ENCODE measurements at places on chromosomes 4 and X. TPM values are rescaled to one million over a fixed set of nuclear protein-coding genes. Genes with fewer than 3 reads are reported as not detected.

FRMPD4 gene
- not detected for total RNA-seq

MAGEA1 gene
- not detected for total RNA-seq

INTU gene
- total RNA-seq: 11.2 TPM

ZNF827 gene
- total RNA-seq: 18.4 TPM

DNA sequence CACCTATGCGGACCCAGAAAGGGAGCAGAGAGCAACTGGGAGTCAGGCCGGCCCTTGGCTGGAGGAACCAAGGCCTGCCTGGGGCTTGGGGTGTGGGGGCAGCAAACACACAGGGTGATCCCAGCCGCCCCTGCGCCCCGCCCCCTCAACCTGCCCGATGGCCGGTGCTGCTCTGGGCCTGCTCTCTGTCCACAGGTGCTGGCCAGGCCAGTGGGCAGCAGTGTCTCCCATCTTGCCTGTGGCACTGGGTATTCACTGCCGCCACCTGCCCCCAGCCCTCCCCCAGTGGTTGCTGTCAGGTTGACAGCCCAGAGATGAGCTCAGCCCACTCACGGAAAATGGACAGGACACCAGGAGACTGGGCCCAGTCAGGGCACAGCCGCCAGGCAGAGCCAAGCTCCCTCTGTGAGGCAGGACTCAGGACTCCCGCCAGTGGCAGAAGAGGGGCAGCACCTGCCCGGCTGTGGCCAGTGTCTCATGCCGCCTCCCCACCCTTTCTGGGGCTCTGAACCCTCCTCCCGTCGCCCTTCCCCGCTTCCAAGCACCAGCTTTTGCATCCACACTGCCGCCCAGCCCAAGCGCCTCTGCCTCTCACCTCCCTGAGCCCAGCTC, 4.7 kb downstream of the NKX1-1 start:
- H3K4me3 ChIP-seq: no peak overlapping the region
- peaks cover 63% of the 10 kb centered on the region for H3K27me3 ChIP-seq
- no peak overlapping the region for H3K27ac ChIP-seq
- no peak for DNase-seq

DNA sequence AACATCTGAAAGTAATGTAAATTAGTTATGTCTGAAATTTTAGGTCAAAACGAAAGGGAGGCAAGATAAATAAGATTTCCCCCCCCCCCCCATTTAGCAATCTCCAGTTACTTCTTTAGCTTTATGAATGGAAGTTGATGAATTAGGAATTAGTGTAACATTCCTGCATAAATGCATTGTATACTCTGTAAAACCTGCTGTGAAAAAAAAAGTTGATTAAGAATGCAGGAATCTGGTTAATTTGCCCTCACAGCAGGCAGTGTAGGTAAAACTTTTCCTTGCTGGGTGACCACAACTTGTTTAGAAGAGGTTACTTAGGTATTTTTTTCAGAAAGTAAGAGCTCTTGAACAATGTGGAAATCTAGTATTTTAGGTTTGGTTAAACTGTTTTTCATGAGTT, 15.3 kb downstream of the LARP7 start:
- H3K27ac ChIP-seq: no peak overlapping the region
- DNase-seq: no peak
- H3K4me3 ChIP-seq: no peak overlapping the region

DNA sequence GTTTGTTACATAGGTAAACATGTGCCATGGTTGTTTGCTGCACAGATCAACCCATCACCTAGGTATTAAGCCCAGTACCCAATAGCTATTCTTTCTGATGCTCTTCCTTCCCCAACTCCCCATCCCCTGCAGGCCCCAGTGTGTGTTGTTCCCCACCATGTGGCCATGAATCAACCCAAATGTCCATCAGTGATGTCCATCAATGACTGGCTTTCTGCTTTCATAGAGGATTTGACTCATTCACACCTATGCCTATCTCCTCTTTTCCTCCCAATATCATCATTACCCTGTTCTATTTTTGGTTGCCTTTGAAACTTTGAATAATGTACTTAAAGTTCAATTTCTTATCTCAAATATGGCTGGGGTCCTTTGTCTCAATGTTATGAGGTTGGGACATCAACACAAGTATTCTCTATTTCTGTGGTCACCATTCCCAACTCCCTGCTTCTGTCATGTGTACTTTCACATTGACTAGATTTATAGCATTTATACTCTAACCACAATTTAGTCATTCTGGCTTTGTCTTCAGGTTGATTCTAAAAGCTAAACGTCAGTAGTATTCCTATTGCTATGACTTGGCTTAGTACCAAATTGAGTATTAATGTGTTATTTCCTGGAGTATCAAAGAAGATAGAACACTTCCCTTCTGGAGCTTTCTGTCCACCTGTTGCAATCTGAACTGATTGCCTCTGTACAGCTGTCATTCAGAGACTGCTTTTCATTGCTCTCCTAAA, 107.2 kb downstream of the TAB3 start:
- no peak overlapping the region for H3K4me3 ChIP-seq
- H3K4me1 ChIP-seq: no peaks in the 10 kb centered on the region
- H3K36me3 ChIP-seq: no peaks in the 10 kb centered on the region
- H3K27ac ChIP-seq: no peak overlapping the region
- DNase-seq: no peak

GRCh38 chrX:24657671-24658386, 10.7 kb upstream of the PCYT1B start:
- H3K27ac ChIP-seq: no peak overlapping the region
- no peaks in the 10 kb centered on the region for H3K27me3 ChIP-seq

- peak within 1 kb of the TSS; percentile 45 for H3K27ac ChIP-seq
- no peaks in the 10 kb centered on the region for H3K36me3 ChIP-seq
- H3K27me3 ChIP-seq: peaks cover 23% of the 10 kb centered on the region
- H3K4me3 ChIP-seq: peak within 1 kb of the TSS; percentile 60
- DNase-seq: peak; percentile 77
Measured at GRCh38 chr4:109302361-109303139, at the start of gene COL25A1. Gene COL25A1, minus strand, starts transcription at chr4:109302658.

- H3K4me3 ChIP-seq: no peak overlapping the region
- H3K4me1 ChIP-seq: peaks cover 40% of the 10 kb centered on the region
- H3K36me3 ChIP-seq: no peaks in the 10 kb centered on the region
- DNase-seq: no peak
Measured at GRCh38 chr4:159682996-159683395, 580.1 kb downstream of the RAPGEF2 start.

DNA sequence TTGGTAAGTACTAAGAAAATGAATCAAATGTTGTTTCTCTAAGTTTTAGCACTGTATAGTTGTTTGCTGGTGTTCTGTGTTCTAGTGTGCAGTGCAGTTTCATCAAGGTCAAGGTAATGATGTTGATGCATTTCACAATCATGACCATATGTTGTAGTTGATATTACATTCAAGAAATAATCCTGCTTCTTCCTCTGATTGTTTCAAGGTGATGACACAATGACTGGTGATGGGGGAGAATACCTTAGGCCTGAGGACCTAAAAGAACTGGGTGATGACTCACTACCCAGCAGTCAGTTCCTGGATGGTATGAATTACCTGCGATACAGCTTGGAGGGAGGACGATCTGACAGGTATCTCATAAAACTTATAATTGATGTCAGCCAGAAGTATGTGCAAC, 261.6 kb downstream of the ANK2 start:
- peaks cover 4% of the 10 kb centered on the region for H3K4me1 ChIP-seq
- H3K36me3 ChIP-seq: no peaks in the 10 kb centered on the region
- H3K27me3 ChIP-seq: no peaks in the 10 kb centered on the region
- H3K27ac ChIP-seq: no peak overlapping the region
- H3K4me3 ChIP-seq: no peak overlapping the region

DNA sequence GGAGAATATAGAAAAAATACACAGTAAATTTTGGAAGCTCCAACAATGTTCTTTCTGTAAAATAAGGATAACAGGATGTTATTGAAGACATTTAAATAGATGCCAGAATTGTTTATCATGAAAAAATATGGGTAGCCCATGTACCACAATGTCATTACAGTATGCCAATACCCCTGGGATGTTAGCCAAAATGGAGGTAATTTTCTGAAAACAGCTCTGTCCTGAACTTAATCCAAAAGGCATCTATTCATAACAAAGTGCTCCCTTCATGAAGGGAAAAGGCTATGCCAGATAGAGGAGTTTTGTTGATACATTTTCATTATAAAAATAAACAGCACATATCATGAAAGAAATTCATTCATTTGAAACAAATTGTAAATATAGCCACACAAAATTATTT, 1902.6 kb upstream of the AGA start:
- DNase-seq: no peak
- H3K4me1 ChIP-seq: no peaks in the 10 kb centered on the region

DNA sequence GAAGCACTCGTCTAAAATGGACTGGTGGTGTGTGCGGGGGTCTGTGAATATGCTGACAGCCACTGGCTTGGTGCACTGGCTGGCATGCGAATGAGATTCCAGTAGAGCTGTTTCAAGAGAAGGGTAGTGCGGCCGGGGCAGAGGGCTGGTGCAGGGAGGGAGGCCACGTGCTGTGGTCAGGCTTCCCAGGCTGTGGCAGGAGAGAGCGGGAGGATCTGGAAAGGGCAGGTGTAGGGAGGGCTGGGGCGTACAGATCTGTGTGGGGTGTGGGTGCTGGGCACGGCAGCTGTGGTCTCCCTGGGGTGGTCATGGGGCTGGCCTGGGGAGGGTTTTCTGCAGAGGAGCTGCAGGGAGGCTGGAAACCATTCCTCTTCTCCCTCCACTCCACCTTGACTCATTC, 30.2 kb downstream of the SORCS2 start:
- no peak overlapping the region for H3K27ac ChIP-seq
- no peaks in the 10 kb centered on the region for H3K4me1 ChIP-seq
- DNase-seq: no peak
- H3K36me3 ChIP-seq: no peaks in the 10 kb centered on the region

DNA sequence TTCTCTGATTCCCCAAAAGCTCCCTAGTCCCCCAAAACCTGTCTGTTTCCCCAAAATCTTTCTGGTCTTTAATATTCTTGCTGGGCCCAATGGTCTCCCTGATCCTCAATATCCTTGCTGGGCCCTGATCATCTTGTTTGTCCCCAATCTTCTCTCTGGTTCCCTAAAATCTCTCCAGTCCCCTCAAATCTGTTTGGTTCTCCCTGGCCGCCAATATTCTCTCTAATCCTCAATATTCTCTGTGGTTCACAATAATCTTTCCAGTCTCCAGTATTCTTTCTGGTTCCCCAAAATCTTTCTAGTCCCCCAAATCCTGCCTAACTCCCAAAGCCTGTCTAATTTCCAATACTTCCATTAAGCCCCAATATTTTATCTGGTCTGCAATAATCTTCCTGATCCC, 18.5 kb downstream of the P2RY8 start:
- H3K36me3 ChIP-seq: no peaks in the 10 kb centered on the region
- DNase-seq: no peak
- no peaks in the 10 kb centered on the region for H3K4me1 ChIP-seq

DNA sequence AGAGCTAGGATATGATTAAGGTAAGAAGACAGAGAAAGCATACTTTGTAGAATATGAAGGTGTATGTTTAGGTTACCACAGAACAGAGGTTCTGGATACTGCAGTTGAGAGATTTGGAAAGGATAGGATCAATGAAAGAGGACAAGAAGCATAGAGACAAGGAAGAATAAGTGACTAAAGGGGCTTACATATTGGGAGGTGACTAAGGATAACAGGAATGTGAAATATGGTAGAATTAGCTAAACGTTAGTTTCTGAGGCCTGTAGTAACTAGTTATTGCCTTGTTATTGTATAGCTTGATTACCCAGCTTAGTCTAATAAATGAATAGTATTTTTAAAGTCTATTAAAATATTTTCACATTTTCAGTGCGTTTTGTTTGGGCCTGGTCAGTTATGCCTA, 38.2 kb downstream of the CENPI start:
- no peak overlapping the region for H3K4me3 ChIP-seq
- peaks cover 24% of the 10 kb centered on the region for H3K36me3 ChIP-seq
- H3K27me3 ChIP-seq: no peaks in the 10 kb centered on the region
- H3K4me1 ChIP-seq: peaks cover 12% of the 10 kb centered on the region

DNA sequence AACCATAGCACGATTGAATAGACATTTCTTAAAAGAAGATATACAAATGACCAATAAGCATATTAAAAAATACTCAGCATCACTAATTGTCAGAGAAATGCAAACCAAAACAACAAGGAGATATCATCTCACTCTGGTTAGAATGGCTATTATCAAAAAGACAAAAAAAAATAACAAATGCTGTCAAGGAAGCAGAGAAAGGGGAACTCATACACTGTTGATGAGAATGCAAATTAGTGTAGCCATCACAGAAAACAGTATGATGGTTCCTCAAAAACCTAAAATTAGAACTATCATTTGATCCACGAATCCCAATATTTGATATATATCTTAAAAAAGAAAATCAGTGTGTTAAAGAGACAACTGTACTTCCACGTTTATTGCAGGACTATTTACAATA, 71.7 kb upstream of the BANK1 start:
- no peak overlapping the region for H3K27ac ChIP-seq
- H3K36me3 ChIP-seq: no peaks in the 10 kb centered on the region

- H3K4me3 ChIP-seq: no peak overlapping the region
- no peaks in the 10 kb centered on the region for H3K27me3 ChIP-seq
- no peak for DNase-seq
- no peak overlapping the region for H3K27ac ChIP-seq
- H3K36me3 ChIP-seq: no peaks in the 10 kb centered on the region
Measured at GRCh38 chr4:15881820-15882219, 56.7 kb downstream of the FGFBP1 start.

DNA sequence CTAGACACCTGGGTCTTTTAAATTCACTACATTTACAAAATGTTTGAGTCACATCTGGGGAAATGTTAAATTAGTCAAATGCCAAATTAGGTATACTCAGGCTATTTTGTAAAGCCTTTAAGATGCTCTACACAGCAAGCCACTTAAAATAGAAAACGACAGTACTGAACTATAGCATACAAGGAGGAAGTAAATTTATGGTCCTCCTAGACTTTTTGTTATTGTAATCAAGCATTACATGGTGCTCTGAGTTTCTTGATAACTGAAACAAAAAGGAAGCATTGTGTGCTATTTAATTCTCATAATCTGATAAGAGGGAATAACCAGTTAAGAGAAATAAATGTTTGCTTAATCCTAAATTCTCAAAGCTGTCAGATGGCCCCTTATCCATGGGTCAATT, 46.2 kb downstream of the SLC9A7 start:
- no peaks in the 10 kb centered on the region for H3K27me3 ChIP-seq
- no peak overlapping the region for H3K27ac ChIP-seq
- H3K4me1 ChIP-seq: no peaks in the 10 kb centered on the region

- H3K36me3 ChIP-seq: no peaks in the 10 kb centered on the region
- DNase-seq: peak; percentile 72
- H3K27ac ChIP-seq: peak overlapping the region; percentile 33
- H3K4me3 ChIP-seq: no peak overlapping the region
- peaks cover 16% of the 10 kb centered on the region for H3K4me1 ChIP-seq
- no peaks in the 10 kb centered on the region for H3K27me3 ChIP-seq
Measured at GRCh38 chrX:139538907-139539790, 8.6 kb downstream of the F9 start.

- H3K36me3 ChIP-seq: no peaks in the 10 kb centered on the region
- H3K27ac ChIP-seq: no peak overlapping the region
- no peak overlapping the region for H3K4me3 ChIP-seq
Measured at GRCh38 chrX:37763400-37763799, 16.5 kb upstream of the CYBB start.

DNA sequence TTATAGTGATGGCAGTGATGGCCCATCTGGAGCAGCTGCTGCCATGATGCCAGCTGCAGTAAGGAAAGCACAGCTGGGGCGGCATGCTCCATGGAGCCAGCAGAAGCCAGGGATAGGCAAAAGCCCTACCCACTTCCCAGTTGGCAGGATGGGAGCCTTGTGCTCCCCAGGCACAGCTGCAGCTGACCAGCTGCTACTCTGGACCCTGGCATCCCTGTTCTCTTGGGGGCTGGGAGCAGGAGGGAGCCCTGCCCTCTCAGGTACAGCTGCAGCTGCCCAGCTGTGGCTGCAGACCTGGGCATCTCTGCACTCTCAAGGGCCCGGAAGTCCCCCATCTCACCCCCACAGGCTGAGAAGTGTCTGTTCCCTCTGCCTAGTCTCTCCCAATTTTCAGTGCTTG, 531.9 kb downstream of the PCDH18 start:
- DNase-seq: no peak
- H3K36me3 ChIP-seq: no peaks in the 10 kb centered on the region
- no peak overlapping the region for H3K4me3 ChIP-seq
- H3K4me1 ChIP-seq: no peaks in the 10 kb centered on the region
- no peaks in the 10 kb centered on the region for H3K27me3 ChIP-seq

Measured in A673 (cell line).